ENCODE measurements at places on chromosomes 6 and 20.

DNA sequence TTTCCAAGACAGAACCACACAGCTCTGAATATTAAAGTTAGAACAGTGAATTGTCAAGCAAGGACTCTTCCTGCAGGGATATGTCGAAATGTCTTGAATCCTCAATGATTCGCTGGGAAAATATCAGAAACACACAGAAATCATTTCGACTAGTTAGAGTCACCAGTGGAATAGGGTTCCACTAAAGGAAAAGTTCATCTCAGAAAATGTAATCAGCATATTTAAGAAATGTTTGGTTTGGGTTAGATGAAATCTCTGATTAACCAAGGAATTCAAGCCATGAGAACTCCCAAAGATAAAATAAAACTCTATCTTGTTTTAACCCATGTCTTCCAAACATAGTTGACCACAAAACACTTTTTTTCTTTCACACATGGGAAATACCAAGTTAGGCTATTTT, 621.0 kb upstream of the NRSN1 start:
- no peak for DNase-seq

DNA sequence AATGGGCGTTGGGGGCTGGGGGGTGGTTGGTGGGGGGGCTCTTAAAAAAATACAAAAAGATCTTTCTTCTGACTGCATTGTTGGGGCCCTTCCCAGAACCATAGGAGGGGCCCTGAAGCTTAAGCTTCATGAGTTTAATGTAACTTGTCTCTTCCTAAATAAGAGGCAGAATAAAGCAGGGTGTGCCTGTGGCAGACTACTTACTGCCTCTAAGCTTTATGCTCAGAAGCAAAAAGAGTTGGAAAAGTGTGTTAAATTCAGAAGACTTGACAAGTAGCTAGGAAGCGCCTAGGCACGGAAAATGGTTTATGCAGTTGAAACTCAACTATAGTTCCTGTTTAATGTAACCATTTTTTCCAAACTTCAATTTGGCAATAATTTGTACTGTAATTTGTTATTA, 44.5 kb downstream of the TIAM2 start:
- no peak for DNase-seq

DNA sequence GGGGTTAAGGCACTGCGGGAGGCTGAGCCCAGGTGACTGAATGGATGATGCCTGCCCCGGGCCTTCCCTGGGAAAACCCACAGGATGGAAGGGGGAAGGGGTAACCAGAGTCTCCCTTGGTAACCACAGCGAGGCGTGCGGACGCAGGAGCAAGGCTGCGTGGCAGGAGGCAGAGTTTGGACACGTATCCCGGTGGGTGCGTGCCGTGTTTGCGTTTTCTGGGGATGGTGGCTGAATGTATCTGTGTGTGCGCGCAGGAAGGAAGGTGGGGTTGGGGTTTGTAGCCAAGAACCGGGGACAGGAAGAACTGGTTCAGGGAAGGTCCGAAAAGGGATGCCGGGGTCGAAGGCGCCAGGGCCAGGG, 1.8 kb downstream of the MDGA1 start:
- no peak for DNase-seq

DNA sequence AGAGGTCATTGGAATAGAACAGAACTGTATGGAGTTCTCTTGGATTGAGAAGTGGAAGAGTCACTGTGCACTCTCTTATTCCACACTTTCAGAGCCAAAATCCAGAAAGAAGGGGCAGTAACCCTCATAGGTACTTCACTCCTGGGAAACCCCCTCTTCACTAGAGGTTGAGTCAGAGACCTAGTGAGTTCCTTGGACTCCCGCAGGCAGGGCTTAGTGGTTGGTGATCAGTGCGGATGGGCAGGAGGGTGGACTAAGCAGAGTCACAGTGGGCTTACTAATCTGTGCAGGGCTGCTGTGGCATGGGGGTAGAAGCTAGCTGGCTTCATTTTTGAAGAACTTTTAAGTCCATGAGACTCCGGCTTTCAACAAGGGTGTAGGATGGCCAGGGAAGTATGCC, 95.0 kb upstream of the MLN start:
- no peak for DNase-seq

GRCh38 chr20:62392077-62392418, 5.1 kb downstream of the RPS21 start:
- no peak for DNase-seq

- DNase-seq = no peak
Observed at GRCh38 chr20:60465993-60466686, 507.9 kb downstream of the CDH26 start.

DNA sequence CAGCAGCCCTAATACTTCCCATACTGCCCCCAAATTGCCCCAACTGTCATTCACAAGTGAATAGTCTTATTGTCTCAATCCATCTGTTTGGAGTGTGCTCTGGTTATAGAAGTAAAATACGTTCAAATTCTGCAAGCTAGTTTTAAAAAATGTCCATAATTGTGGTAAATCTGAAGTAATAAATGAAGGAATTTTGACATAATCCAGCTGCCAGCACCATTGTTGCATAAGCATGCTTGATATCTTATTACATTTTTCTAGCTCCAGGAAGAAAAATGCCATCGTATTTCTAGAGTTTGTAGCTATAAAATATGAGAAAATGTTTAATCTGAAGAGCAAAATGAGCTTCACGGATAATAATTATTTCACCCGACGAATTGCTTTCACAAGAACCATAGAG, 664.7 kb downstream of the RFPL4B start:
- DNase-seq = no peak

- DNase-seq = no peak
Observed at GRCh38 chr6:37369321-37370201, 15.8 kb downstream of the RNF8 start.

- DNase-seq = no peak
Observed at GRCh38 chr6:82275686-82276085, 28.1 kb upstream of the IBTK start.

GRCh38 chr6:109024368-109024767, 70.3 kb downstream of the SESN1 start:
- DNase-seq = no peak

- DNase-seq = no peak
Observed at GRCh38 chr6:167129159-167129558, 6.3 kb downstream of the CCR6 start.

DNA sequence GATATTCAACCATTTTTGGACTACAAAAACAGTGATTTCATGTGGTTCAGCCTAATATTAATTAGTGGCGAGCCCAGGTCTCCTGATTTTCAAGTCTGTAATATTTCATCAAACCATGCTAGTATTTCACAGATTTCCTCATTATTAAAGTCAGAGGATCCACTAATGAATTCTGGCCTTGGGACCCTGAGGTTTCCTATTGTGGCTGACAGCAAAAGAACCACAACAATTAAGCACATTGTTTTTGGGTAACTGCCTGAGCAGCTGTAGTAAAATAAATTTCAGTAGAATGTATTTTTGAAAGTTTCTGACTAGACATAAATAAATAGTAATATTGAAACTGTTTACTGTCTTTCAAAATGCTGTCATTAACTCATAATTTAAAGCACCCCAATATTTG, 630.7 kb upstream of the MMS22L start:
- no peak for DNase-seq

DNA sequence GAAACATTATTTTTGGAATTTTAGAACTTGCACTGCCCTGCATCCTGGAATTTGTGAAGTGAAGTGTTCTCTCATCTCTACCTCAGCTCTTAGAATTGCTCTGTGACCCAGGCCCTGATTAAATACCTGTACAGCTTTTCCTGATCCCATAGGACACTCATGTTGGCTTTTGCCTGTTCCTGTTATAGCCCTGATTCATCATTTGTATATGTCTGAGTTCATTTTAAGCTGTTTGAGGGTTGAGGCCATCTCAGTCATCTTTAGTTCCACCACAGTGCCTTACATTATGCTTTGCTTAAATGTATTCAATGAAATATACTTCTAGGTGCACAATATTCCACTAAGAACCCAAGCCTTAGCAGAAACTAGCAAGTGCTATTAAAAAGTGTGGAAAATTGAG, 26.4 kb downstream of the ZFAND3 start:
- no peak for DNase-seq

- DNase-seq = no peak
Observed at GRCh38 chr6:144361016-144361415, 75.9 kb downstream of the UTRN start.

DNA sequence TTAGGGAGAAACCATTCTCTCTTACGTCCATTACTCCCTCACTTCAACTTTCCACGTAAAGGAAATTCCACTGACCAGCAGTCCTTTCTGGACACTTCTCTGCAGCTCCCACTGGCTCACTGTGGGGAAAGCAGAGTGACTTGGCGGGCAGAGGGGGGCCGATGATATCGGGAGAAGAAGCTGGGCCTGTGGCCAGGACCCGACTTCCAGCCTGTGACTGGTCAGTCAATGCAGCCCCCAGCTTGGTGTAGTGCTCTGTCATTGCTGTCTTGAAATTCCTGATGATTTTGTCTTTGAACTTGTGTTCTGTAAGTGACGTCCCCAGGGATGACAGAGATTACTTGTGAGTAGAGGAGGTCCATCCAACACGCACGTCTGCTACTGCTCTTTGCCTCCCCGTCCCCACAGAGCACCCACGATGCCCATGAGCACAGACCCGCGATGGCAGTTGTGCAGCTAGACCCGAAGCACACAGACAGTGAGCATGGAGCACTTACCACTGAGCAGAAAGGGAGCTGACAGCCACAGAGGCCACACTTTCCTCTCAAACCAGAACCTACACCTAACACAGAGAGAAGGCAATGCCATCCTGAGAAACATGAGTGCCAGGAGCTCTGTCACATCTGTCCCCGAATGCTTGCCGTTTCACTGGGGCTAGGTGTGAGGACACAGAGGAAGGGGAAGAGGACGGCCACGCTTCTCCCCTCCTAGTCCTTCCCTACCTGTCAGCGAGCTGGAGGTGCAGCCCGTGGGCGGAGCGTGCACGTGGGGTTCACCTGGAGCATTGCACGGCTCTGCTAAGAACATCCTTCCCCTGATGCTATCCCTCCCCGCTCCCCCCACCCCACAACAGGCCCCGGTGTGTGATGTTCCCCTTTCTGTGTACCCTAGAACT, 25.7 kb downstream of the DACT2 start:
- no peak for DNase-seq

DNA sequence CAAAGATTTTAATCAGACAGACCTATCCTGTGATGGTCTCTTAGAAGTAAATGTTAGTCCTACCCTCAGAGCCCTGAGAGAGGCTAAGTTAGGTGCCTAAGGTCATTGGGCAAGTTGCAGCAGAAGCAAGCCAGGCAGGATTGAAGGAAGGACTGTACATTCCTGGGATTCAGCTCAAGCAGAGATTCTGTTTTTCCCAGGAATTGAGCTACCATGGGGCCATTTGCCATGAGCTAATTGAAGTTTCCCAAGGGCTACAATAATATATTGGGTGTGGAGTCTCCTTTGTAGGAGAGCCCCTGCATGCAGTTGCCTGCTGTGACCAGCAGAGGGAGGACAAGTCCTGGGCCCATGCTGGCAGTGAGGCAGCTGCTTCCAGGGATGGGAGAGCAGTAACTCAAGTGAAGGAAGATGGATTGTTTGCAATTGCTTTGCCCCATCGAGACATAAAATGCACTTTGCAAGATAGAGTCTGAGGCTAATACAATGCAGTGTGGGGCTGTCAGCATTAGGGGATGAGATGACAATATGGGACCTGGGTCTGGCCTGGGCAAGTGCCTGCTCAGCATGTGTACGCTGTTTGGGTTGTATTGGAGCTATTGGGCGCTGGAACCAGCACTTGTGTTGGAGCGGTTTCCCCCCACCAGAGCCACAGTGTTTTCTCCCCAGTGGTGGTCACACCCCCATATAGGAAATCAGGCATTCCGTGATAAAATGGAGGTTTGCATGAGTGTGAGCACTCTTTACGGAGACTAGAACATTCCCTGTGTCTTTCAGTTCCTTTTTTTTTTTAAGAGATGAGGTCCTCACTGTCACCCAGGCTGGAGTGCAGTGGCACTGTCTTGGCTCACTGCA, 27.9 kb downstream of the DNMT3B start:
- DNase-seq = peak; percentile 63

GRCh38 chr20:35742741-35743523, 872 bp upstream of the RBM39 start:
- DNase-seq = no peak

DNA sequence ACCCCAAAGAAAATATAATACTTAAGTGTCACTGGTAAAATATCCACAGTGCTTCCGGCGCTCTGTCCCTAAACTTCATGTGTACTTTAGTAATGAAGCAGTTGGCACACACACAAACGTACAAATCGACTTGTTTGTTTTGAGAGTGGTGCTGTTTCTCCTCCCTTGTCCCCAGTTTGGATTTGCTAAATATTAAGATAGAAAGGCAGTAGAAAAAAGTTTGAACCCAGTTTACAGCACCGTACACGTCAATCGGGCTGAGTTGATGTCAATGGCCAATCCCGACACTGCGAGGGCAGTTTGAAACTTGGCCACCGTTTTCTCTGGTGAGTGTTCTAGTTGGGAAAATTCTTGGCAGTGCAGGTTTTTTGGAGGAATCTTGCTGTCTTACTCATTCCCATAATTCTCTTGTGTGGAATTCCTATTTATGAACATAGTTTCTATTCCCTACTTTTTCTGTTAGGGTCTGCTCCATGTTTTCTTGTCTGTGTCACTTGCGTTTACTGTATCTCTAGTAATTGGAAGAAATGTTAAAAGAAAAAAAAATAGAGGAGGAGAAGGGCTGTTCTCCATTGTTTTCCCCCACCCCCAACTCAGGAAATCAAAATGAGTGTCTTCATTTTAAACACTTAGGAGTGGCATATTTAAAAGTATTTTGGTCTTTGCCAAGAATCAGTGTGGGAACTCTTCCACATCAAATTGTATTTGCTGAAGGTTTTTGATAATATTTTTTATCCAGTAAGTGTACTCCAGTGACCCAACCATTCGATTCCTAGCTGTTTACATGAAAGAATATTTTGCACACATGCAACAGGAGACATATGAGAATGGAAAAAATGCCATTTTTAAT, 72.3 kb downstream of the OR2B2 start:
- peak; percentile 82 for DNase-seq

DNA sequence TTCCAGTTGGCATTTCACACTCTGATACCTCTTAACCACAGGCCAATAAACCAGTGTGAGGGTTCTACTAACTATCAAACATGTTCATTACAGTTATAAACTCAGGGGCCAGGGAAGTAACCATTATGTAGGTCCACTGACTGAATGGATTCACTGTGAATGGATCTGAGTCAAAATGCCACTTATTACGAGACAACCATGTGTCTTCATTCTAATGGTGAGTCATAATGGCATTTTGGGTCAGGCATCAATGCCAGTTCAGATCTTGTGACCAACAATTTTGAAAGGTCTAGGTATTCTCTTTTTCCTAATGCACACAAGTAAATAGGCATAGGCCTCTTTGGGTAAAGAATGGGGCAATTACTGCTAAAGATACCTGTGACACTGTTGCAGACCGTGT, 112.2 kb upstream of the HEY2 start:
- no peak for DNase-seq

DNA sequence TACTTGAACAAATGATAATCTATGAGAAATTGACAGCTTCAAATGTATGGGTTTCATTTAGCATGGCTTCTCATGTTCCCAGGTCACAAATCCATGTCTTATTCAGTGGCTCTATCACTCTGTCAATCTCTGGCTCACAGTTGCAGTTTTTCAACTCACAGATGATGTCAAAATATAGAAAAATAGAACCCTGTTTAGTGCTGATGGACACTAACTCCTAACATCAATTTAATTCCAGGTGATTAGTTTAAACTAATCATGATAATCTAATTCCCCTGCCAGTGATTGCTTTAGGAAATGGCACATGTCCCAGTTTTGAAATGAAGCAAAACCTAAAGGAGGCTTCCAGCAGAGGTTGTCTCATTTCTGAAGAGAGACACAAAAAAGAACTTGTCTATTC, 13.0 kb downstream of the KHDC1 start:
- DNase-seq = no peak
